NCI-H1417 treated with DMSO at 0.1 percent for 48 hours (cell line): ENCODE measurements at places on chromosomes 16 and 17.

GRCh38 chr17:10059684-10060211, 138.7 kb downstream of the GAS7 start:
- DNase-seq, result no peak

DNA sequence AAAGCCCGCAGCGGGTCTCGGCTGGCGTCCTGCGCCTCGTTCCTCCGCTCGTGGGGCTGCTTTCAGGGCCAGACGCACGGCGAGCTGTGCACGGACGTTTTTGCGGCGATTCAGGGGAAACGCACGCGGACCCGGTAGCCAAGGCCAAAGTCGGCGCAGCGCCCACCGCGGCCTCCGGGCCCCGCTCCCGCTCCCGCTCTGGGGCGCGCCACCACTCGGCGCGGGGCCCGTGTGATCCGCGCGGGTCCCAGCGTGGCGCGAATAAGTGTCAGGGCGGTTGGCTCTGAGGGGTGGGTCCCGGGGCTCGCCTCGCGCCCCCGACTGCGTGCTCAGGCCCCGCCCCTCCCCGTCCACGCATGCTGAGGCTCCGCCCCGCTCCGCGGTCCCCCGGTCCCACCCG, 694 bp upstream of the TBCD start:
- no peak for DNase-seq

- no peak for DNase-seq
Observed at GRCh38 chr17:79080761-79081290, 6.2 kb downstream of the ENGASE start.

DNA sequence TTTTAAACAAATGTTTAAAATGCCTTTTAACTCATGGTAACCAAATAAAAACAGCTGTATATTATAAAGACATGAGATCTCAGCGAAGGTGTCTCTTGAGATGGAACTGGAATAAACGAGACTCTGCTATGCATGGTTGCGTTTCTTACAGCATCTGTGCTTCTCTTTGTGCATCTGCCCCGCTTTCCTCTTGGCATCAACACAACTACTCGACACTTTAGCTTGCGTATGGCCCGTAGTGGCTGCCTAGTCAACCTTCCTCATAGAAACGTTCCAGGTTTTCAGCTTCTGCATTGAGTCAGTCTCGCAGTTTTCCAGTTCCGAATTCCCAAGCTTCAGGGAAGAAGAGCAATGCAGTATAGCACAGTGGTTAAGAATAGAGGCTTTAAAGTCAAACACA, 214.9 kb downstream of the CEP112 start:
- no peak for DNase-seq

DNA sequence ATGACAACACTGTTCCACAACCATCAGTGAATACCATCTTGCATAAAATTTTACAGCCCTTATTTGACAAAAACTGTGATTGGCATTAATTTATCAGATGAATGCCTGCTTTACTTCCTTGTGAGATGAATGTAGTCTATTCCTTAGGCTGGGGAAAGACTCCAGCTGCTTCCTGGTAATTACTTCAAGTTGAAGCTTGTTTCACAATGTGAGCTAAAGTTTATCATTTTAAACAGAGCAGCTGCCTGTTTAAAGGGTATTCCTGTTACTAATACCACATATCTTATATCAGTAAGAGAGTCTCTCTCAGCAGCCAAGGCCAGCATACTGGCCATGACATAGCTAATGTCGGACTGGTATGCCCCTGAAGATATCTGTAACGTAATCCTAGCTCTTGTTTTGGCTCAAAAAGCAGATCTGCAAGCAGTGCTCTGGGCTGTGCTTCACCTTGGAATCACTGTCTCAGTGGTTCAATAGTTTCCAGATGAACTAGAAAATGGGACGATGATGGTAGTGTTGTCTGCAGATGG, 13.2 kb upstream of the ARL2BP start:
- no peak for DNase-seq

DNA sequence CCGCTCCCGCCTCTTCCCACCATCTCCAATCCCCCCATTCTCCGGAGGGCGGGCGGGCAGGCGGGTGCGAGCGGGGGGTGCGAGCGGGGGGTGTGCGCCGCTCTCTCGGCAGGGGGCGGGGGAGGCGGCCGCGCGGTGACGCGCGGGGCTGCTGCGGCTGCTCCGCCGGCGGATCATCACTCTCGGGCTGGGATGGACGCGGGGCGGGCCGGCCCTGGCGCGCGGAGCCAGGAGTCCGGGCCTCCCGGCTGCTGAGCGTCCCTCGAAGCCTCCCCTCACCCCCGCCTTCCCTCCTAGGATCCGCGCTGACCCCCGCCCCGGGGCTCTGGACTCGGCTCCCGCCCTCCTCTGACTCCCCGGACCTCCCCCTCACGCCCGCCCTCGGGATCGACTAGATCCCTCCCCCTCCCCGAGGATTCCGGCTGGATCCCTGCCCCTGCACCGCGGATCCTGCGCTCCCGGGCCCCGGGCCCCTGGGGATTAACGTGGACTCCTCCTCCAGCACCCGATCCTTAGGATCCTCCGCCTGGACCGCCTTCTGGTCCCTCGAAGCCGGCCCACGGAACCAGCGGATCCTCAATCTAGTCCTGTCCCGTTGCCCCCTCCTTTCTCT, 946 bp upstream of the TMEM256 start:
- no peak for DNase-seq

DNA sequence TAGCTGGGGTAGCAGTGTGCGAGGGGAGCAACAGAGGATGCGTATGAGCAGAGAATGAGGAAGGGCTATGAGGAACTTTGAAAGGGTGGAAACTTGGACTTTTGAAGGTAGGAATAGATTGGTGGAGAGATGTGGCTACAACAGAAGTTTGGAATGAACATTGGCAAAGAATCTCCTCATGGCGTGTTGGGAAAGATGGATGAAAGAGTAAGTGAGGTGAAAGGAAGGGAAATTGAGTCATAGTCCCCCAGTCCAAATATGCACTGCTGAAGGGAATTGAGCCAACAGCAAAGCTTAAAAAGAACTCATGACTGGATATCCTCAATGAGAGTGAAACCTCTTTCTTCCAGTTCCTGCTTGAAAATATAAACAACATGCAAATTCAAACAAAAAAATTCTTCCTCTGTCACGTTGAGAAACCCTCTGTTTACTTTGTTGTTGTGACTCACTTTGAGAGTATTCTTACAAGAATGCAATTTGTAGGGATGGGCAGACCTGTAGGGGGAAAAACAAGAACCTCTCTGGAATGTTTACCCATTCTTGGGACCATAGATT, 313.2 kb upstream of the KCNJ16 start:
- no peak for DNase-seq

- no peak for DNase-seq
Observed at GRCh38 chr16:11133344-11133943, 122.6 kb downstream of the SOCS1 start.

DNA sequence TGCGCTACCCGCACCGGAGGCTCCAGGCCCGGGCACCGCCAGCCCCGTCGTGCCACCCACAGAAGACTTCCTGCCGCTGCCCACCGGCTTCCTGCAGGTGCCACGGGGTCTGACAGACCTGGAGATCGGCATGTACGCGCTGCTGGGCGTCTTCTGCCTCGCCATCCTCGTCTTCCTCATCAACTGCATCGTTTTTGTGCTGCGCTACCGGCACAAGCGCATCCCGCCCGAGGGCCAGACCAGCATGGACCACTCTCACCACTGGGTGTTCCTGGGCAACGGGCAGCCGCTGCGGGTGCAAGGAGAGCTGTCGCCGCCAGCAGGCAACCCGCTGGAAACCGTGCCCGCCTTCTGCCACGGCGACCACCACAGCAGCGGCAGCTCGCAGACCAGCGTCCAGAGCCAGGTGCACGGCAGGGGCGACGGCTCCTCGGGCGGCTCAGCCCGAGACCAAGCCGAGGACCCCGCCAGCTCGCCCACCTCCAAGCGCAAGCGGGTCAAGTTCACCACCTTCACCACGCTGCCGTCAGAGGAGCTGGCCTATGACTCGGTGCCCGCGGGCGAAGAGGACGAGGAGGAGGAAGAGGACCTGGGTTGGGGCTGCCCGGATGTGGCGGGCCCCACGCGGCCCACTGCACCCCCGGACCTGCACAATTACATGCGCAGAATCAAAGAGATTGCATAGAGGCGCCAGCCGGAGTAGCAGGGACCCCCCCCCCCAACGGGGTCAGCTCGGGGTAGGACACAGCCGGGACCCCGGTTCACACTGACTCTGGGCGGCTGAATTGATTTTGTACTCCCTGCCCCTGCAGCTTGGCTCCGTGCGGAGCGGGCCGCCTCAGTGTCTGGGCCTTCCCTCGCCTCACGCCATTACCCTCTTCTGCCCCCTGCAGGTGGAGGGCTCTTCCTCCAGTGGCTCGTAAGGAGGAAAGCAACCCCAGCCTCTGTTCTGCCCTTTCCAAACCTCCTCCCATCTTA, 58.5 kb downstream of the TMEM132E start:
- no peak for DNase-seq

GRCh38 chr17:35218915-35219314, 24.0 kb upstream of the SLFN5 start:
- no peak for DNase-seq

DNA sequence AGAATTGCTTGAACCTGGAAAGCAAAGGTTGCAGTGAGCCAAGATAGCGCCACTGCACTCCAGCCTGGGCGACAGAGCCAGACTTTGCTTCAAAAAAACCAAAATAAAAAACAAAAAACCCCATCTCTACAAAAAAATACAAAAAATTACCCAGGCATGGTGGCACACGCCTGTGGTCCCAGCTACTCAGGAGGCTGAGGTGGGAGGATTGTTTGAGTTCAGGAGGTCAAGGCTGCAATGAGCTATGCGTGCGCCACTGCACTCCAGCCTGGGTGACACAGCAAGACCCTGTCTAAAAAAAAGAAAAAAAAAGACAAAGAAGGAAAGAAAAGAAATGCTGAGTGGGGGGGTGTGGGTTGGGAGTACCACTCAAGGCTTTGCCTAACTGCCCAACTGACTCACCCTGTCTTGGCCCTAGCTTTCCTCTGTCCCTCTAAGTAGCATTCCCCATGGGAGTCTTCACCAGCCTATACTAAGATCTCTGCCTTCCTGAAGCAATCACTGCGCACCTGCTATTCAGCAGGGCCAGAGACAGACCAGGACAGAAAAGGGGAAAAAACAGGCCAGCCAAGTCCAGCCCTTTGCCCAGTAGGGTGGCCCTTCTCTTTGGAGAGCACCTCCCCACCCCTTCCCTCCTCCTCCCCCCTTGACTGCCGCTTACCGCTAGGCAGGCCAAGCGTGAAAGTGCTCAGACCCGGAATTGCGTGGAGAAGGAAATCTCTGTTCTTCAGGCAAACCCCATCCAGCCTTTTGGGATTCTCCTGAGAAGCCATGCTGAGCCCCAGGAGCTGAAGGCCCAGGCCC, 45.8 kb downstream of the RTN4RL1 start:
- DNase-seq, result no peak

DNA sequence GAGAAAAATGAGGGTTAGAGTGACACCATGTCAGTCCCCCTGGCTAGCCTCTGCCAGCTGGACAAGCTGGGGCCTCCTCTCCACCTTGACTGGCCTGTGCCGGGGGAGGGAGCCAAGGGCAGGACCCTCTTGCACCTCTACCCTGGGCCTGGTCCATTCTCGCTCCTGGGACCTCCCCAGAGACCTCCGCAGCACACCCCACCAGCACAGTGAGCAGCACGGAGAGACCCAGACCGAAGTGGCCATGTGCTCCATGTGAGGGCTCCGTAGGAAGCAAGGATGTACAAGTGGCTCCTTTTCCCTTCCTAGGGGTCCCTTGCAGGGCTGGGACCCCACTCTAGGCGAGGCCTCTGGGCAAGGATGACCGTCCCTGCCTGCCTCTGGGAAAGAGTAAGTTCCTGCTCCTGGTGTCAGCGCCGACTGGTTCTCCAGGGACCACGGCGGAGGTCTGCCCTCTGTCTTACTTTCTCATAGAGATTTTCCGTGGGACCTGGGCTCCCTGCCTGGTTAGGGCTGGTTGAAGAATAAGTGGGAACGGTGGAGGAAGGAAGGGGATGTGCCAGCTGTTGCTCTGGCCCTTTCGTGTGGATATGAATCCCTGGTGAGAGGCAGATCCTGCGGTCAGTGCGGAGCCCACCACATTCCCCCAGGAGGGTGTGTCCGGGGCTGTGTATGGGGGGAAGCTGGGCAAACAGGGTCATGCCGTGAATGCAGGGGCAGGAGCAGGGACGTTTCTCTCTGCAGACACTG, 124.2 kb downstream of the METRNL start:
- DNase-seq, result no peak

DNA sequence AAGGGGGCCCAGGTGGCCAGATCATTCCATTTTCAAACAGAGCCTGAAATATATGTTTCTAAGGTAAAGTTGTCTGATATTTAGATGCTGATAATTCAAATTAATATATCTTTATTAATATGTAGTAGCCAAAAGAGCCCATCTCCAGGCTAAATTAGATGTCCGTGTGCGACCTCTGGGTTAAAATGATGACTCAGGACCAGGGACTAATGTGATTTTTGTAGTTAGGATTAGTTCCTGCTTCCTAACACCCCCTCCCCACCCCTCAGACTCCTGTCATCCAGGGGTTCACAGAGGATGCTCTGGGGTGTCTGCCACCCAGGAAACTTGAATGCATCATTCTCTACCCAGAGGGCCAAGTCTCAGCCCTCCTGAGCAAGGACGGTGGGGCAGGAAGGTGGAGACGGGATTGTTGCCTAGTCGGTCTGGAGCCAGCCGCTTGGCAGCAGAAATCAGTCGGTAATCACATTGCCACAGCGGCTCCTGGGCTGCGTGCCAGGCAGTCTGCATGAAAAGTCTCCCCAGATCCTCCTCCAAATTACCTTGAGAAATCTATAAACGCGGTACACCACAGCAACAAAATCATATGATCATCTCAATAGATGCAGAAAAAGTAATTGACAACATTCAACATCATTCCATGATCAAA, 29.8 kb downstream of the CNGB1 start:
- DNase-seq, result no peak

GRCh38 chr17:40251576-40251975, 32.5 kb downstream of the WIPF2 start:
- DNase-seq, result no peak

DNA sequence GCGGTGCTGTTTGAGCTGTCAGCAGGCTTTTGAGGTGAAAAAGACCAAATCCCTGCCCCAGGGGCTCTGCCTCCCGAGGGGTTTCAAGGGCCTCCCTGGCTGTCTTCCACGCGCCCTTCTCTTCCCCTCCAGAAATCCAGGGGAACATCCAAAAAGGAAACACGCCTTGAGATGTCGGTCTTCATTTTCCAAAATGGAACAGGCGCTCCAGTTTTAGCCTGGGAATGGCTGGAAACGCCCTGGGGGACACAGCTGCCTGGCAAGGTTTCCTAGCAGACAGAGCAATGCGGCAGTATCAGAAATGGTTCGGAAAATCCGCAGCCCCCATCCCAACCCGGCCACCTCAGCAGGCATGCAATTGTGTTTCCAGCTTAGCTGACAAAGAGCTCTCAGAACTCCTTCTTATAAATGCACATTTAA, 16.6 kb upstream of the LITAF start:
- no peak for DNase-seq

GRCh38 chr17:7137171-7137943, 22.7 kb upstream of the ASGR2 start:
- DNase-seq, result no peak

GRCh38 chr17:17096438-17097178, 54.4 kb downstream of the MPRIP start:
- no peak for DNase-seq

DNA sequence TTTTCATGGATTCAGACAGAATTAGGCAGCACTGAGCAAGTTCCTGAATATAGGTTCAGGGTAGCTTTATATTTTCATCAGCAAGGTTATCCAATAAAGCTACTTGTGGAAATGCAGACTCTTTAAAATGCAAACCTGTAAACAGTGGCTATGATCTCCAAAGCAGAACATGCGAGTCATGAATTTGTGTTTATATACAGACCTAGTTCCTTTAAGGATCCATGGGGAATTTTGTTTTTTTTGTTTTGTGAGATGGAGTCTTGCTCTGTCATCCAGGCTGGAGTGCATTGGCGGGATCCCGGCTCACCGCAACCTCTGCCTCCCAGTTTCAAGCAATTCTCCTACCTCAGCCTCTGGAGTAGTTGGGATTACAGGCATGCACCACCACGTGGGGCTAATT, 14.8 kb downstream of the CLEC16A start:
- no peak for DNase-seq
